Dermis blood vessel endothelial cell (primary cell): ENCODE measurements at places on chromosomes 5 and 9.

DNA sequence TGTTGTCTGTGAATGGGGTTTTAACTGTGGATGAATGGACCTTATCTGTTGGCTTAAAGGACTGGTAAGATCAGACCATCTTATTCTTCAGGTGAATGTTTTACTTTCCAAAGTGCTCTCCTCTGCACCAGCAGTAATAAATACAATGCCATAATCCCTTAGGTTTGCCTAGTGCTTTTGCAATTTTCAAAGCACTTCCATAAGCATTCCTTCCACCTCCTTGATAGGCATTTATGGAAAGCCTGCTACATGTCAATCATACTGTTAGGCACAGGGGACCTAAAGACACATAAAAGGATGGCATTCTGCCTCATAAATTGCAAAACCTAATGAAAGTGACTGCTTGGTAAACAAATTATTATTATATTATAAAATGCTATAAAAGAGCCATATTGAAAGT is 21.4 kb downstream of the IL7R start:
- no peak for DNase-seq

DNA sequence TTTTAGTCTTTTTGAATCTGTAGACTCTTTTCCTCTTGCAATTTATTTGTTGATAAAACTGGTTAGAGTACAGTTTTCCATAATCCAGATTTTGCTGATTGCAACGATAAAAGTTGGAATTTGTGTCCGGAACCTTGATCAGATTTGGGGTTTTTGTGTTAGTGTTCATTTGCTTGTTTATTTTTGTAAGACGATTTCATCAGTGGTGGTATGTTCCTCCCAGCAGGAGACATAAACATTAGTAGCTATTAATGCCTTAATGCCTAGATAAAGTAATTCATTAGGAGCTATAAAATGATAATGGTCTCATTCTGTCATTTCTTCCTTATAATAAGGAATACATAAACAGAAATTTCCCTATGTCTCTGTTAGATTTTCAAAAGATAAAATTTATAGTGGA is 21.3 kb downstream of the RPS6 start:
- DNase-seq = no peak

- DNase-seq = no peak
These were observed 181.0 kb upstream of the CD180 start for GRCh38 chr5:67377631-67378030.

- DNase-seq = peak; percentile 56
These were observed 79.2 kb downstream of the OTULIN start for GRCh38 chr5:14743601-14744295.

DNA sequence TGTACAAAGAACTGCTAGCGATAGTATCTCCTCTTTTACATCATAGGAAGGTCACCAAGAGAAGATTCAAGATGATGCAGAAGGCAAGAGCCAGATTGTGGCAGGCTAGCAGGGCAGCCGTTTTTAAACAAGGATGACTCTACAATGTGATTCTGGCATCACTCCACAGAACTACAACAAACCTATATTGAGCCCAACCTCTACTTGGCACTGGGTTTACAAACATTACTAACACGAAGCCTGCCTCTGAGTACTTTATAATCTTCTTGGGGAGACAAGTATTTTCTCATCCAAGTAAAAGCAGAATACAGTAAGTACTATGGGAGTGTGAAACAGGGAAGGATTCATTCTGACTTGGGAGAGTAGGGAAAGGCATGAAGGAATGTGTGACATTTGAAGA is 448.6 kb downstream of the ZNF608 start:
- DNase-seq = no peak

GRCh38 chr5:16152601-16153568 is 26.7 kb downstream of the MARCHF11 start:
- no peak for DNase-seq

DNA sequence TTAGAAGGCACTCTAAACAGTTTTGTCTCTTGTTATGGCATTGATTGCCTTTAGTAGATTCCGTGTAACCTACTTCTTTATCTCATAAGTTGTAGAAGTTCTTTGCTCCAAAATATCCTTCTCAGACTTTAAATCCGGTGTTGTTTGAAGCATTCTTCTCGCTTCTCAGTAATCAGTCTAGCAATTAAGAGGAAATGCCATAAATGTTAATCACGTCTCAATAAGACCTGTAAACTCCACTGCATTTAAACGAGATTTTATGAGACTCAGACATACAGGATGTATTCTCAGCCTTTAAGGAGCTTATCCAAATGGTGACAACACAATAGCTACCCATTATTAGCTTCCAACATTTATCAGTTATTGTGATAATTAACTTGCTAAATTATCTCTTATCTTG is 7.7 kb upstream of the C5 start:
- DNase-seq = peak; percentile 50

DNA sequence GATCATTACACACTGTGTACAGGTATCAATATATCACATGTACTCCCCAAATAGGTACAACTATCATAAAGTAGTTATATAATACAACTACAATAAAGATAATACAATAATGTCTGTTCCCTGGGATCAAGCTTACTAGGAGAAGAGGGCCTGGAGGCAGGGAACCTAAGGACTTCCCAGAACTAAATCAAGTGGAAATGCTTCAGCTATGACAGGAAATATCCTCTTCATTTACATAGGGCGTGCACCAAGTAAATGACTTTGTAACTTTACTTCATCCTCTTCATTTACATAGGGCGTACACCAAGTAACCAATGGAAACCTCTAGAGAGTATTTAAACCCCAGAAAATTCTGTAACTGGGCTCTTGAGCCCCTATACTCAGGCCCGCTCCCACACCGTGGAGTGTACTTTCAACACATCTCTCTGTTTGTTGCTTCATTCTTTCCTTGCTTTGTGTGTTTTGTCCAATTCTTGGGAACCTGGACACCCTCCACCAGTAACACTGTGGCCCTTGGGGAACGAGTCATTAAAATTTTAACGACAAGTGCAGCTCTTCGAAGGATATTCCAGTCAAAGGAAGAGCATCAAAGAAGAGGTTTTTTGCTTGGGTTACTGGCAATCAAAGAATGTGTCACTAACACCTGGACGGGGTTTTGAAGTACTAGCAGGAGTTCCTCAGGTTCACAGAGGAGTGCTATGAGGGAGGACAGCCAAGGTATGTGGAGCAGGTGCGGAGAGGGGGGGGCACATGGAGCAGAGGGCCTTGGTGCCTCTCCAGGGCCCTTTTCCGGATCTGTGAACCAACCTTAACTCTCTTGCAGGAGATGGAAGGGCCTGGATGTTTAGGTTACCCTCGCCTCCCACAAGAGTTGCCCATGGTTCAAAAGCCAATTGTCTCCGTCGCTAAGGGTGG is 106.6 kb upstream of the DAP start:
- no peak for DNase-seq

DNA sequence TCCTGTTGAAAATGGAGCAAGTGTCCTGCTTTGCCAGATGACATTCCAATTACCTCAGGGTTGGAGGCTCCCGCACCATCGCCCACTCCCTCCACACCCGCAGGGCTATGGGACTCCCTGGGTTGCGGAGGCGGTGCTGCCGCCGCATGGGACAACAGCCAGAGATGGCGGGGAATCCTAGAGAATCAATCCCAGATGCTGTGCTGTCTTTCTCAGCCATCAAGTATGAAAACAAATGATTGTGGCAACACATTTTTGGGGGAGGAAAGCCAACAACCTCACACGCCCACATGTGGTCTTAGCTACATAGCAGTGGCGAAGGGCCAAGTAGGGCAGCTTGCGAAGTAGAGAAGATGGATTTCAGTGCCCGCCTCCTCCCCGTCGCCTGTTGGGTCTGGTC is 46.7 kb downstream of the IL31RA start:
- DNase-seq = no peak

GRCh38 chr9:111731928-111732327 is 62.8 kb downstream of the SHOC1 start:
- DNase-seq = no peak

- DNase-seq = peak; percentile 13
These were observed at the start of gene EGFLAM for GRCh38 chr5:38258319-38259061. Gene EGFLAM, plus strand, starts transcription at chr5:38258559. Its CDS starts 196 bp downstream, at chr5:38258755.

GRCh38 chr5:169571355-169571754 is 12.2 kb upstream of the SPDL1 start:
- no peak for DNase-seq

DNA sequence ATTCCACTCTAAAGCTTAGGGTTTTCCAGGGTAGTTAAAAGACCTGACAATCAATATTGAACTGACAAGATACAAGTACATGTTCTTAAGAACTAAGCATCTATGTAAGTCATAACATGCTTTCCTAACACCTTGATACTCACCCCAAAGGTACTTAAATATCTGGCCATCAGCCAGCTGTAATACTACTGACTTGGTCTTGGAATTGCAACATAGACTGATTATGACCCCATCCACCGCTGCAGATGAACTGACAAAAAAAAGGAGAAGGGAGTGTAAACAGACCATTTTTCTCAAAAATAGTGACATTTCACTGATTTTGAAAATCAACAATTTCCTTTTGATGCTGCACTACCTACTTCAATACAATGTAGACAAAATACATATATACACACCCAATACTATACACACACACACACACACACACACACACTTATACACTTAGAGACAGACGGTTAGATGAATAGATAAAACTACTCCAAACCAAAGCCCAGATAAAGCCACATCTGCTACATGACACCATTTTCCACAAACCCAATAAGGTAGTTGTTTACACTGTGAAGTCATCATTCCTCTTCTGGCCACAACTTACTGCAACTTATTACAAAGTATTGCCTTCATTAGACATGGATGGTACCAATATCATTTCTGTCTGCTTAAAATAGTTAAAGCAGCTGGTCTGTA is 30.4 kb downstream of the ELP1 start:
- DNase-seq = no peak

GRCh38 chr9:17021387-17021970 is 113.4 kb upstream of the CNTLN start:
- no peak for DNase-seq

DNA sequence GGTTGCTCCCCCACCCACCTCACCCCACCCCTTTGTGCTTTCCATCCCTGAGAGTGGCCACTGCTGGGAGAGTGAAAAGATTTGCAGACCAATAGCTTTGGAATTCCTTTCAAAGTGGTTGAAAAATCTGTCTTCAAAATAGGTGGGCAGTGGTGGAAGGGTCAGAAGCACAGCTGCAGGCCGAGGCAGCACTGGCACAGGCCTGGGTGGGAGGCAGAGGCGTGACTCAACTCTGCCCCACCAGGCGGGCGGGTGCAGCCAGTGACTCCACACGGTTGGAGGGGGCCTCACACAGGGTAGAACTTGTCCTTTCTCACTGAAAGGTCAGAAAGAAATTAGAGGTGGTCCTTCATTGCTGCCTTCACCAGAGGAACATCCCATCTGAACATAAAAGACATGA is 214.9 kb upstream of the TBCA start:
- DNase-seq = no peak

DNA sequence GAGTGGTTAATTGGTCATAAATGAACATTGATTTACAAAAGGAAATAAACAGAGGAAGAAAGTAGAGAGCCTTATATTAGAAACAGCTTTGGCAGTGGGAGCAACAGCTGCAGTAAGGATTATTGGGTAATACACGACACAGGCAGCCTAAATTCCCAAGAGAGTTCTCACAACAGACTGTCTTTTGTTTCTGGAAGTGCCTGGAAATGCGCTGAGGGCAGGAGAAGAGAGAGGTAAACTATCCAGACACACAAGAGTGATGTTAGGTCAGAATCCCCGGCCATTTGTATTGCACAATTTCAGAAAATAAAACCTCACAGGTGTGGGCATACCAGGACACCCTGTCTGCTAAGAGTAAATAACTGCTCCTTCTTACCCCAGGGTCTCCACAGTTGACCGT is 450.4 kb upstream of the CTNND2 start:
- no peak for DNase-seq

GRCh38 chr5:17852740-17853139 is 218.5 kb downstream of the TAF11L14 start:
- DNase-seq = no peak

DNA sequence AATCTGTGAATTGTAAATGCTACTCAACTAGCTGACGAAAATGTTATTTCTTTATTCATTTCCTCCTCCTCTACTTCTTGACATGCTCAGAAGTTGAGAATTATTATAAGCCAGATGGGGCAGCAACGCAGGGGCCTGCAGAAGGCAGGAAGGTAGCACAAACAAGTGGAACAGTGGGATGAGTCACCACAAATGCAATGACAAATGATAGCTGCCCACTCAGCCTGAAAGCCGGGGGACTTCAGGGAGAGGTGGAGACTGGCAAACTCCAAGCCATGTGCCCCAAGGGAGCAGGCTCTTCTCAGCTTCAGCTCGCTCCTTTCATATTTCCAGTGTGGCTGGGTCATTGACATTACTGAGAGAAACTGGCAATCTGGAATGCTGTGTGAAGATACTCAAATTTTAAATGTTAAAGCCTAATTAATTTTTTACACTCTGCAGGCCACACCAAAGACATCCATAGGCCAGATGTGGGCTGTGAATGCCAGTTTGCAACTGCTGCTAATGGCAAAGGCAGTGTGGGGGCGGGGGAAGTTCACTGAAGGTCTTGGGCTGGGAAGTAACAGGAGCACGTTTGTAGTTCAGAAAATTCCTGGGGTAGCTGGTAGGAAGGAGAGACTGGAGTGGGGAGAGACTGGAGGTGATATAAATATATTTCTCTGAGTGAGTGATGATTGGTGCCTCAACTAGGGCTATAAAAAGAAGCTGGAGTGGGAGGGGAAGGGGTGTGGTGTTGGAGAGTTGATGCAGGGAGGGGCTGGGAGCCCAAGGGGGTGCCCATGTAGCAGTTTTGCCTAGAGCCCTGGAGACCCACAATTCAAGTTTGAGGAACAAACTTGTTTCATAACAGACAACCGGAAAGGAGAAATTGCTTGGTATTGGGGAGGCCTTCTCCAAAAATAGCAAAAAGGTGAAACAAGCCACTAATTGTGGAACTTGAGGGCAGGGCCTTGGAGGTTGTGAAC is 20.8 kb upstream of the ADRB2 start:
- peak; percentile 59 for DNase-seq

DNA sequence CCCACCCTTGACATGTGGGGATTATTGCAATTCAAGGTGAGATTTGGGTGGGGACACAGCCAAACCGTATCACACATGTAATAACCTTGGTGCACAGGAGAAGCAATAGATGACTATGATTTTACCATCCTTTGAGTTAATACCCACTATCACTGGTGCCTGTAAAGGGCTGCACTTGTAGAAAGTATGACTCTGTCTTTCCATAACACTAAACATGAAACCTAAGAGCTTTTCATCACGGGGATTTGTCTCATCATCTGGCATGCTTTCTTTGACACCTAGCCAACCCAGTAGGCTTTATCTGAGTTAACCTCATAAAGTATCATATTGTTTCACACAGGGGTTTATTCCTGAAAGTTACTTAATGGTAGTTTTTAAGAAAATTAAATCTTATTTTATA is 188.9 kb upstream of the TNC start:
- no peak for DNase-seq

DNA sequence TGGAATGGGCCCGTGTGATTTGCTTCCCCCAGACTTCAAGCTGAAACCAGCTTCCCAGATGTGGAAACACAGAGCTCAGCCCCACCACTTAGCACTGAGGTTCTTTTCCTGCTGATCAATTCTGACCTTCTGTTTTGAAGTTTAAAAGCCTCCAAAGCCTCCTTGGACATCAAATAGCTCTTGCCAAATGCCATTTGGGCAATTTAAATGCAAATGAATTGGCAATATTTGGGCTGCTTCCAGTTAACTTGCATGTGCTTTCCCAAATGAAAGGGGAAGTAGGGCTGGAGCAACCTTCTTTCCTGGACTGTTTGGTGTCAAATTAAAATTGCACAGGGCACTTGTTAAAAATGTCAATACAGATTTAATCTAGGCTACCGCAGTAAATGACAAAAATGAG is 710.5 kb downstream of the TLR4 start:
- DNase-seq = no peak

- DNase-seq = peak; percentile 97
These were observed 628 bp downstream of the SYNPO start for GRCh38 chr5:150641006-150641570.
